ENCODE measurements at places on chromosomes 6 and 20. TPM values are rescaled to one million over a fixed set of nuclear protein-coding genes. Genes with fewer than 3 reads are reported as not detected.

DNA sequence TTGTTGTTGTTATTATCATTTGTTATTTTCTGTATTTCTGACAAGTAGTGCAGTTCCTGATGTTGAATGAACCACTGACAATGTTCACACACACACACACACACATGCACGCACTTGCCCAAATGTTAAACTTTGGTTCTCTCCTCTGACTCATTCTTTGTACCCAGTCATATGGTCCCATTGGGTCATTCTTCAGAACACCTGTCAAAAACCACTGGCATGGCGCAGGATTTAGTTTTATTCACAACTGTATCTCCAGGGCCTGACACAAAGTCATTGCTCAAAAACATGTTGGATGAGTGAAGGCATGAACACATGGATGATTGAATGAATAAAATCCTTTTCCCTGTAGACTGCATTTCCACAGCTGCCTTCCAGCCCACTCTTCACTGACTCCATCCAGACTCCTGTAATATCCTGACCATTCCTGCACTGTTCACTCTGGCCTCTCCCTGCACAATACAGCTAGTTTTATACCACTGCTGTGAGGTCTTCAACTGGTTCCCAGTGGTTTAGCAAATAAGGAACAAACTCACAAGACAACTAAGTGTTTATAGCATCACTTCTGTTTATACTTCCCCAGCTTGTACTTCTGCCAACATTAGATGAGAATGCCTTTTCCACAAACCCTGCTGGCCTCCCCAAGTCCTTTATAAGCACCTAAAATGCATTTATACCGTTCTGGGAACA lies 6.9 kb upstream of the CST11 start:
- no peak overlapping the region for H3K27ac ChIP-seq
- H3K4me3 ChIP-seq: no peak overlapping the region
- DNase-seq: no peak
- no peaks in the 10 kb centered on the region for H3K27me3 ChIP-seq

GRCh38 chr6:37277001-37277409 lies 19.1 kb upstream of the TMEM217 start:
- DNase-seq: no peak
- H3K27me3 ChIP-seq: no peaks in the 10 kb centered on the region
- H3K27ac ChIP-seq: no peak overlapping the region
- H3K4me1 ChIP-seq: no peaks in the 10 kb centered on the region
- peaks cover 19% of the 10 kb centered on the region for H3K36me3 ChIP-seq

GRCh38 chr6:15429141-15430110 lies 183.6 kb downstream of the JARID2 start:
- H3K27me3 ChIP-seq: no peaks in the 10 kb centered on the region
- peak overlapping the region; percentile 27 for H3K27ac ChIP-seq
- DNase-seq: no peak
- H3K4me3 ChIP-seq: no peak overlapping the region
- no peaks in the 10 kb centered on the region for H3K36me3 ChIP-seq
- peaks cover 27% of the 10 kb centered on the region for H3K4me1 ChIP-seq

- no peak overlapping the region for H3K27ac ChIP-seq
- DNase-seq: no peak
- no peaks in the 10 kb centered on the region for H3K4me1 ChIP-seq
- H3K4me3 ChIP-seq: no peak overlapping the region
Measured at GRCh38 chr6:87397656-87398055, 10.1 kb upstream of the CFAP206 start.

DNA sequence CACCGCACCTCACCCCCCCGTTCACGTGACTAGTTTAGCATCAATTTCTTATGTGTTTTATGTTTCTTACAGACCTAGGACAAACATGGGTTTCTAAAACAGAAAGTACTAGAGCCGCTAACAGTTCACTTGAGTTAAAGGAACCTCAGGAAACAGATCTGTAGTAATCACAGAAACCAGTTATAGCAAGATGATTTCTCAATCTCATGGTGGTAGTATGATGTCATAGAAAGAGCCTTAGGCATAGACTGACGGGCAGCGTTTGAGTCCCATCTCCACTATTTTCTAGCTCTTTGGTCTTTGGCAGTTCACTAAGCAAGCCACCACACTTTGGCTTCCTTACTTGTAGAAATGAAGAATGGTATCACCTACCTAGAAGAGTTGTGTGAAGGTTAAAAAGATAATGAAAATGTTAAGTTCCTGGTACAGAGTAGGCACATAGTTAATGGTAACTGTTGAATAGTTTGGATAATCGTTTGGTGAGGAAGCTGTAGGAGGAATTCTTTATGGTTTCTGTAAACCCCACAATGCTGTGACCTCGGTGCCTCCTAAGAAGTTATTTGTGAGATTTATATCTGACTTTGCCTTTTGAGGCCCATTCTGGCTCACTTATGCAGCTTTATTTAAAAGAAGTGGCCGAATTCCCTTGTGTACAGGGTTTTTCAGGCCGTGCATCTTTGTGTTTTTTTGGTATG lies 21.3 kb downstream of the CTNNBL1 start:
- no peak for DNase-seq
- no peak overlapping the region for H3K27ac ChIP-seq
- H3K4me1 ChIP-seq: peaks cover 7% of the 10 kb centered on the region
- H3K27me3 ChIP-seq: no peaks in the 10 kb centered on the region
- no peak overlapping the region for H3K4me3 ChIP-seq

- H3K4me1 ChIP-seq: no peaks in the 10 kb centered on the region
- no peak overlapping the region for H3K27ac ChIP-seq
- H3K27me3 ChIP-seq: no peaks in the 10 kb centered on the region
- H3K4me3 ChIP-seq: no peak overlapping the region
- DNase-seq: peak; percentile 63
Measured at GRCh38 chr6:165876588-165876987, 213.5 kb upstream of the PDE10A start.

GRCh38 chr6:80182308-80182707 lies 75.8 kb downstream of the BCKDHB start:
- no peak overlapping the region for H3K4me3 ChIP-seq
- no peaks in the 10 kb centered on the region for H3K4me1 ChIP-seq
- H3K27ac ChIP-seq: no peak overlapping the region
- no peak for DNase-seq

DNA sequence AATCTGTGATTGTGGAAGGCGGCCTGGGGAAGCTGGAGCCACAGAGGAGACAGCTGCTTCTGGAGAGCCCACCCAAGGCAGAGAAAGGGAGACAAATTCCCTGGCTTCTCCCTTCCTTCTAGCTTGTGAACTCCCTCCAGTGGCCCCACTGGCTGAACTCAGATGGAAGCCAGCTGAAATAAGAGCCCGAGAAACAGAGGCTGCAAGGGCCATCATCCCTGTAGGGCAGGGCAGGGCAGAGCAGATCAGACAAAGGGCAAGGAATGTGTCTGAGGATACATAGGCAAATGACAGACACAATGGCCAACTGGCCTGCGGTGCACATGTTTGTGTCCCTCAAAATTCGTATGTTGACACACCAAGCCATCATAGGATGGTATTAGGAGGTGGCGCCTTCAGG lies 25.3 kb downstream of the MDFI start:
- H3K4me1 ChIP-seq: no peaks in the 10 kb centered on the region
- DNase-seq: no peak
- no peak overlapping the region for H3K4me3 ChIP-seq
- H3K27me3 ChIP-seq: peaks cover 9% of the 10 kb centered on the region

- peak overlapping the region; percentile 62 for H3K27ac ChIP-seq
- DNase-seq: no peak
- no peaks in the 10 kb centered on the region for H3K27me3 ChIP-seq
- H3K4me3 ChIP-seq: no peak overlapping the region
- H3K4me1 ChIP-seq: peaks cover 71% of the 10 kb centered on the region
- H3K36me3 ChIP-seq: no peaks in the 10 kb centered on the region
Measured at GRCh38 chr20:46402331-46402811, 4.0 kb downstream of the ELMO2 start.

- no peak overlapping the region for H3K27ac ChIP-seq
- H3K36me3 ChIP-seq: no peaks in the 10 kb centered on the region
- no peaks in the 10 kb centered on the region for H3K4me1 ChIP-seq
- DNase-seq: no peak
- H3K27me3 ChIP-seq: no peaks in the 10 kb centered on the region
Measured at GRCh38 chr6:27130668-27131428, 116.7 kb upstream of the PRSS16 start.

GRCh38 chr6:118562959-118563358 lies 14.9 kb downstream of the PLN start:
- DNase-seq: no peak
- peak overlapping the region; percentile 32 for H3K27ac ChIP-seq
- no peaks in the 10 kb centered on the region for H3K36me3 ChIP-seq
- peaks cover 15% of the 10 kb centered on the region for H3K4me1 ChIP-seq
- H3K4me3 ChIP-seq: no peak overlapping the region

GRCh38 chr6:44143731-44144130 lies 14.9 kb upstream of the CAPN11 start:
- no peak overlapping the region for H3K27ac ChIP-seq
- peaks cover 4% of the 10 kb centered on the region for H3K36me3 ChIP-seq
- H3K27me3 ChIP-seq: no peaks in the 10 kb centered on the region
- DNase-seq: no peak
- no peak overlapping the region for H3K4me3 ChIP-seq

DNA sequence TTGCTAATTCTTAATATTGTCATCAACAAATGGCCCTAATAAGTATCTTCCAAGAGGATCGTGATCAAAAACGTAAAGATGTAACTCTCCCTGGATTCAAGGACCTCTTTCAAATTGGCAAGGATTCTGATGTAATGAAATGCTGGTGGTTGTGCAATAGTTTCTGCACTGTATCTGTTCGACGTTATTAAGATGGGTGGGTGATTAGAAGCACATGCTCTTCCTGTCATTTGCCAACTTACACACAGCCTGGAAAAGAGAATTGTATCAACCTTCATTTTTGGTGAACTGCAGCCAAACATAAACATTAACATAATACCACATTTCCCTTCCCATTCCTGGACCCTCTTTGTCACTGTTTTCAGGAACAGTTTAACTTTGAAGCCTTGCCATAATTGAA lies 9.8 kb downstream of the FOXQ1 start:
- H3K27ac ChIP-seq: no peak overlapping the region
- H3K27me3 ChIP-seq: no peaks in the 10 kb centered on the region
- no peak overlapping the region for H3K4me3 ChIP-seq

DNA sequence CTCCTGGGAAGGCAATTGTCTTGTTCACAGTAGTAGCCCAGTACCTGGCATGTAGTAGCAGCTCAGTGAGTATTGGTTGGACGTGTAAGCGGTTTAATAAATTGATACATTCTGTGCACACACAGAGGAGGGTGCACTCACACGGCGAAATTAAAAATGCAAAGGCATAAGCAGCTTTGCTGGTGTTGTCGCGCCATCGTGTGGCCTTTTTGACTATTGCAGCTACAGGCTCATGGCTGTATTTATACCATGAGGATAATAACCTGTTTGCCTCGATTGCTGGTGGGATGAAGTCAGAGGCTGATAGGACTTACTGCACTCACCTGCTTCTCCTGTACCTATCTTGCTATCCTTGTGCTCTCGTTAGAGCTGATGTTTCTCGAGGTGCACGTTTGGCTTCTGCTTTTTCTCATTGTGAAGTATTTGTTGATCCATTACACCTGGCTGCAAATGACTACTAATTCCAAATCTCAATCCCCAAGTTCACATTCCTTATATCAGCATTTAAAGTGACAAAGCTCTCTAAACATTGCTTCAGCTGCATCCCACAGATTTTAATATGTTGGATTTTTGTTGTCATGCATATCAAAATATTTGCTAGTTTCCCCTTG lies 61.5 kb downstream of the TBXT start:
- no peaks in the 10 kb centered on the region for H3K27me3 ChIP-seq
- H3K4me1 ChIP-seq: no peaks in the 10 kb centered on the region
- no peak overlapping the region for H3K4me3 ChIP-seq
- DNase-seq: peak; percentile 62

- no peak overlapping the region for H3K27ac ChIP-seq
- H3K27me3 ChIP-seq: no peaks in the 10 kb centered on the region
Measured at GRCh38 chr6:79874531-79875134, 72.7 kb downstream of the ELOVL4 start.

The PACSIN1 gene
- not detected for total RNA-seq

The ZBP1 gene
- total RNA-seq: not detected

The CBLN4 gene
- total RNA-seq: 2.2 TPM

The IL17A gene
- not detected for total RNA-seq

The SSTR4 gene
- total RNA-seq: not detected

The SDC4 gene
- total RNA-seq: 41.2 TPM

The TRIM40 gene
- total RNA-seq: not detected

The ENPP4 gene
- total RNA-seq: 19.2 TPM

The ULBP1 gene
- not detected for total RNA-seq

The FGD2 gene
- 48.8 TPM for total RNA-seq

The PRSS16 gene
- not detected for total RNA-seq

Measured in tibial nerve (tissue), 4 donors.